ENCODE measurements at places on chromosomes 12 and 14.

GRCh38 chr12:29212682-29213403, 63.8 kb downstream of the FAR2 start:
- no peaks in the 10 kb centered on the region for H3K4me1 ChIP-seq
- H3K27ac ChIP-seq = no peak overlapping the region
- no peaks in the 10 kb centered on the region for H3K36me3 ChIP-seq
- DNase-seq = no peak

- peaks cover 3% of the 10 kb centered on the region for H3K4me1 ChIP-seq
- no peak overlapping the region for H3K4me3 ChIP-seq
- H3K27ac ChIP-seq = no peak overlapping the region
- no peak for DNase-seq
Observed at GRCh38 chr14:103597623-103598377, 31.2 kb upstream of the KLC1 start.

GRCh38 chr14:56633544-56633943, 53.9 kb downstream of the TMEM260 start:
- H3K36me3 ChIP-seq = peaks cover 72% of the 10 kb centered on the region
- H3K4me3 ChIP-seq = no peak overlapping the region
- DNase-seq = no peak

DNA sequence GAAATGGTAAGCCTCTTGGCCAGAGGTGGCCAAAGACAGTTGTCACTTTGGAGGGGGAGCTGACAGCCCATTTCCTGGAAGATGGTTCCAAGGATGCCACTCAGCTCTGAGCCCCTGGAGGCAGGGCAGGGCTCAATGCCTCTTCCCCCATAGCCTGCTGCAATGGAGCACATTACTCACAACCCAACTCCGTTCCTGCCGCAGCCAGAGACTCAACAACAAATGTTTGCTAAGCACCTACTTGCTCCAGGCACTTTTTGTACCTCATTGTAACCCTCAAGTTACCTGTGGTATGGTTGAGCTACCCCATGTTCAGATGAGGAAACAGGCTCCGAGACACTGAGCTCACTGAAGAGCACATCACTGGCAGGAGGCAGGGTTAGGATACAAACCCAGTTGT, 19.5 kb downstream of the IRF2BPL start:
- H3K27ac ChIP-seq = no peak overlapping the region
- no peak for DNase-seq
- H3K4me1 ChIP-seq = peaks cover 25% of the 10 kb centered on the region
- H3K27me3 ChIP-seq = peaks cover 51% of the 10 kb centered on the region

- no peak overlapping the region for H3K4me3 ChIP-seq
- H3K27me3 ChIP-seq = no peaks in the 10 kb centered on the region
- no peak overlapping the region for H3K27ac ChIP-seq
- H3K36me3 ChIP-seq = no peaks in the 10 kb centered on the region
- DNase-seq = no peak
Observed at GRCh38 chr12:91055976-91056375, 1.8 kb downstream of the KERA start.

DNA sequence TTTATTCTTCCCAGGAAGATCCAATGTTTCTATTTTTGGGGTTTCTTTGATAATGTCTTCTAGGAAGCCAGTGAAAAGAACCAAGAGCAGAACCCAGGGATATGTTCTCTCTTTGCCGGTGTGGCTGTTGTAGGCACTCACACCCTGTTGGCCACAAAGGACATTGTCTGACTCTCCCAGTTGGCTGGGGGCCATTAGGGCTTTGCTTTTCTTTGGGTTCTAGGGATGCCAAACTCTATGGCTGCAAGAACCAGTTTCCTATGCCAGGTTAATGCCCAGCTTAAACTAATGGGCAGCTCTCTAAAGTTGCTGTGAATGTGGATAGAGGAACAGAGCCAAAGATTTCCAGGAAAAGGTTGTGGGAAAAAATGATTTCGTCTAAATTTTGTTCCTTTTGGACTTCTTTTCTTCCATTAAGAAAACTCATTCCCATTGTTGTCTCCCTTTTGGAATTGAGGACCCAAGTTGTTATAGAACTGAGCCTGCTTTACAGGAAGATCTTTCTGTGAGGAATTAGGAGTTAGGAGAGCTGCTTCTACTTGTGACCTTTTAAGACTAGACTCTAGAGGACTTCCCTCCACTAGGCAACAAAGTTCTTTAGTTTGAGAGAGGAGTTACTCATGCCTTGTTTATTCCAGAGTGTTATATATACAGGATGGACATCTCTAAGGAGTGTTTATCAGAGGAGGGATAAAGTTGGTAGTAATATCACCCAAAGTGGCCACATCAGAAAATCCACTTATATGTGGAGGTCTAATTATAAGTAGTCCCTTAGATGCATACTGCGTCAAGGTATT, 13.1 kb downstream of the COPZ1 start:
- H3K27ac ChIP-seq = no peak overlapping the region
- H3K4me1 ChIP-seq = peaks cover 10% of the 10 kb centered on the region
- peaks cover 19% of the 10 kb centered on the region for H3K36me3 ChIP-seq
- no peaks in the 10 kb centered on the region for H3K27me3 ChIP-seq

GRCh38 chr12:92473564-92473963, 229.2 kb upstream of the PLEKHG7 start:
- peaks cover 6% of the 10 kb centered on the region for H3K4me1 ChIP-seq
- H3K27me3 ChIP-seq = no peaks in the 10 kb centered on the region
- no peak for DNase-seq
- no peak overlapping the region for H3K27ac ChIP-seq

DNA sequence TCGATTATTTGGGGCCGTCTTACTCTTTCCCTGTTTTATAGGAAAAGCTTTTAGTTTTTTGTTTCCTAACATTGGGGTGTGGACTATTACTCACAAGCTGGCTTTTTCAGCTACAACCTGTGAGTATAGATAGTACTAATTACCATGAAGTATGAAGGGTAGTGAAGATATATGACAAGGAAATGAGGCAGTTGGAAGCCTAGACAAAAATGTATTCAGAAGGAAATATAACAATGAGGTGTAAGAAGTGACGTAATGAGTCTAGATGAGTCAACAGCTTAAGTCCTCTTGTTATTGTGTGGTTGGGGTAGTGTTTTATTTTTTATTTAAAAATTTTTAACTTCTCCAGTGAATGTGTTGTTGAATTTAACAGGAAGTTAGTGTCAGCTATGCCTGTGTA, 804.5 kb downstream of the NRXN3 start:
- DNase-seq = no peak
- H3K4me3 ChIP-seq = no peak overlapping the region
- H3K27ac ChIP-seq = no peak overlapping the region
- no peaks in the 10 kb centered on the region for H3K36me3 ChIP-seq
- H3K4me1 ChIP-seq = no peaks in the 10 kb centered on the region

DNA sequence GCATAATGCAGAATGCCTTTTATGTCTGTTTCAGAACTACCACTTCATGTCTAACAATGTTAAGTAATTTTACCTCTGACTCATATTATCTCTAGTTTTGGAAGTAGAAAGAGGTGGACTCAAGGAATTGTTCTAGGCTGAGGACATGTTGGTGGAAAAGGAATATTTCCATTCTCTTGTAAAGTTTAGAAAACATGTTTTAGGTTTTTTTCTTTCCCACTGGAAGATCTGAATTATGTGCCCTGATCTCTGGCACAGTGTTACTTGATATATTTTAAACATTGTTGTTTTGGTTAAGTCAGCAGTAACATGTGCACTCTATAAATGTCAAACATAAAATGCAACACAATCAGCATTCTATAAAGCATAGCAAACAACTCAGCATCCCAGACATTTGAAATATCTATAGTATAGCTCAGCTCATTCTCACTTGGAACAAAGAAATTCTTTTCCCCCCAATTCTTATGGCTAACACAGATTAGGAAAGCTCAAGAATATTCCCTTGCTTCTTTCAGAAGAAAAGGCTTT, 202.3 kb downstream of the STXBP6 start:
- DNase-seq = no peak
- H3K4me1 ChIP-seq = no peaks in the 10 kb centered on the region
- H3K27me3 ChIP-seq = peaks cover 4% of the 10 kb centered on the region
- H3K4me3 ChIP-seq = no peak overlapping the region

DNA sequence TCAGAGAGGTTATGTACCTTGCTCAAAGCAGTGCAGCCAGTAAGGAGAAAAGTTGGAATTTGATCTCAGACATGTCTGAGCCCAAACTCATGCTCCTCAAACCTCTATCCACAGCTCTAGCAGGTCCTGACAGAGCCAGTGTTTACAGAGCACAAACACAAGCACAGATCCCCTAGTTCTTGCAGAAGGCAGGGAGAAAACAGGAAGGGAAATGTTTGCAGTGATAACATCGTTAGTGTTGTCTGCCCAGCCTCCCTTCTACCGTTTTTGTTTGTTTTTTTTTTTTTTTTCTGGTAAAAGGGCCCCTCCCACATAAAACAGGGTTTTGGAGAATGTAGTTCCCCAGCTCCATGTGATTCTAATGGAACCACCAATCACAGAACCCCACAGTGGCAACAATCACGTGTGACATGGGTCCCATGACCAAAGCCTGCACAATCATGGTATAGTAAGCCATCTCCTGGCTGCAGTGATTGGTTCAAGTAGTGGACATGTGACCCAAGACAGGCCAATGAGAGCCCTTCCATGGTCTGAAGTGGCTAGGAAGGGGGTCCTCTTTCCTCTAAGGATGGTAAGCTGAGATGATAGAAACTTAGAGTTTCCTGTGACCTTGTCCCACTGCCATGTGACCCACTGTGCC, 513.4 kb downstream of the MED13L start:
- no peak overlapping the region for H3K27ac ChIP-seq
- H3K4me3 ChIP-seq = no peak overlapping the region
- DNase-seq = no peak
- H3K27me3 ChIP-seq = no peaks in the 10 kb centered on the region

GRCh38 chr14:61179796-61180398, 101.2 kb downstream of the TMEM30B start:
- H3K4me3 ChIP-seq = no peak overlapping the region
- peaks cover 30% of the 10 kb centered on the region for H3K4me1 ChIP-seq
- peaks cover 3% of the 10 kb centered on the region for H3K27me3 ChIP-seq
- DNase-seq = no peak
- H3K27ac ChIP-seq = no peak overlapping the region

GRCh38 chr12:102281231-102281630, 83.6 kb upstream of the PMCH start:
- H3K27ac ChIP-seq = no peak overlapping the region
- H3K27me3 ChIP-seq = no peaks in the 10 kb centered on the region
- H3K4me3 ChIP-seq = no peak overlapping the region
- no peaks in the 10 kb centered on the region for H3K36me3 ChIP-seq
- H3K4me1 ChIP-seq = no peaks in the 10 kb centered on the region
- no peak for DNase-seq

DNA sequence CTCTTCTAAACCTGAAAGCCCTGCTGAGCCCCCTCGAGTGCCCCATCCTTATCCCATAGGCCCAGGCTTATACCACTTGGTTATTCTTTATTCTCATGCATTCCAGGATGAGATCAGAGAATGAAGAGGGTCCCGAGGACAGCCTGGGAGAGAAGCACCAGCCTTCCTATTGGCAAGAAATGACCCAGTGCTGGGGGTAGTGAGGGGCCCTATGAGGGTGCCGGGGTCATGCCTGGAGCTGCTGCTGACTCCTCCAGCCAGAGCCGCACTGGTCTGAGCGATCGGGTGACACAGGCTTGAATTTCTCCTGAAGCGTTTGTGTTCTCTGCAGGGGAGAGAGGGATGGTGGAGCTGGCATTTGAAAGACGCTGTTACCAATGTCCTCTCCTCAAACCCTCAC, 18.1 kb downstream of the MORN3 start:
- H3K4me3 ChIP-seq = no peak overlapping the region
- peaks cover 57% of the 10 kb centered on the region for H3K4me1 ChIP-seq
- H3K36me3 ChIP-seq = peaks cover 57% of the 10 kb centered on the region
- no peak overlapping the region for H3K27ac ChIP-seq
- H3K27me3 ChIP-seq = no peaks in the 10 kb centered on the region

DNA sequence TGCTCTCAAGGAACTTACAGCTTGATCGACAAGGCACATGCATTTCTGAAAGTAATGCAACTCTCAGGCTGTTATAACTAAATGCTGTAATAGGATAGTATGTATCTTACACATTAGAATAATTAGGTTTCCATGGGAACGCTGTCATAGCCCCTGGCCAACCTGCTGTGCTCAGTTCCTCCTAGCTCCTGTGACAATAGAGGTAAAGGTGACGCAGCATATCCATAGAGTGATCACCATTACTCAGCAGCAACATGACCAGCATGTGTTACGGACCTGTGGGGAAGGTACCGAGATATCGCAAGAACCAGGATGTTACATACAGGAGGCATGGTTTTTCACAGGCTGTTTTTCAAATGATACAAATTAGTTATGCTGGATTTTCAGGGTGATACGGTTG, 150.7 kb downstream of the CAND1 start:
- H3K4me1 ChIP-seq = no peaks in the 10 kb centered on the region
- no peak overlapping the region for H3K27ac ChIP-seq
- no peaks in the 10 kb centered on the region for H3K36me3 ChIP-seq
- H3K4me3 ChIP-seq = no peak overlapping the region

DNA sequence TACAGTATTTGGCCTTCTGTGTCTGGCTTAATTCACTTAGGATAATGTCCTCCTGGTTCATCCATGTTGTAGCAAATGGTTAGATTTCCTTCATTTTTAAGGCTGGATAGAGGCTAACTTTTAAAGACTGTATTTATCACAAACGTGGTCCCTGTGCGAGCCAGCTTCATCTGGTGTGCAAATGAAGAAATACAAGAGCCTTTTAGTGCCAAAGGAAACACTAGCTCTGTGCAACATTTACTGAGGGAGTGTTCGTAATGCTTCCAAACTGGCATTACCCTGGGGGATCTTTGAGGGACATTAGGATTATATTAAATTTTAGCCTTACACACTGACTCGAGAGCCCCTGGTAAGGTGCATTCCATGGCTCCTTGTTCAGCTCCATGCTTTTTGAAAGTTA, 43.0 kb upstream of the SLC38A2 start:
- DNase-seq = no peak
- no peaks in the 10 kb centered on the region for H3K4me1 ChIP-seq
- H3K27me3 ChIP-seq = peaks cover 8% of the 10 kb centered on the region
- H3K36me3 ChIP-seq = peaks cover 10% of the 10 kb centered on the region

GRCh38 chr14:95011445-95012006, 145.8 kb downstream of the DICER1 start:
- H3K4me3 ChIP-seq = no peak overlapping the region
- H3K27ac ChIP-seq = no peak overlapping the region
- DNase-seq = no peak
- H3K27me3 ChIP-seq = peaks cover 17% of the 10 kb centered on the region

GRCh38 chr12:3929875-3930615, 56.8 kb upstream of the PARP11 start:
- DNase-seq = no peak
- H3K27ac ChIP-seq = no peak overlapping the region
- peaks cover 38% of the 10 kb centered on the region for H3K27me3 ChIP-seq
- no peak overlapping the region for H3K4me3 ChIP-seq

DNA sequence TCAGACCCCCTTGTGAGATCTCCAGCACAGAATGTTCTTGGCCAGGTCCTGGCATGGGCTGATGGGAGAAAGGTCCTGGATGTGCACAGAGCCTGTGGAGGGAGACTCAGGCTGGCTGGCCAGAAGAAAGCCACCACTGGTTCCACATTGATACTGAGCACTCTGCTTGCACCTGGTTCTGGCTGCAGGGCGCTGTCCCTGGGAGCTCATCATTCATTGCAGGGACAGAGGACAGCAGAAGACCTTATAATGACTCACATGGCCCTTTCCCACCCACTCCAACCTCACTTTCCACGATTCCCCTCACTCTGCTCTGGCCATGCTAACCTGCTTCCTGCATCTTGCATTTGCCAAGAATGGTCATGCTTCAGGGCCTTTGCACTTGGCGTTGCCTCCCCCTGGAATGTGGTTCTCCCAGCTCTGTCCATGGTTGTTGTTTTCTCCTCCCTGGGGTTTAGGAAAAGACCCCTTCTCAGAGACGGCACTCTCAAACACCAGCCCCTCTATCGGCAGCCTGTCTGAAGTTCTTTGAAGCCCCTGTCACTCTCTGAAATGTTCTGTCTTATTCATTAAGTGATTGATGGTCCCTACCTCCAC, 10.3 kb downstream of the KRT7 start:
- peaks cover 4% of the 10 kb centered on the region for H3K36me3 ChIP-seq
- H3K27me3 ChIP-seq = peaks cover 30% of the 10 kb centered on the region
- H3K27ac ChIP-seq = peak overlapping the region; percentile 91
- DNase-seq = no peak
- peak overlapping the region; percentile 17 for H3K4me3 ChIP-seq

All from activated naive CD4-positive, alpha-beta T cell treated with anti-CD3 and anti-CD28 coated beads, Interleukin-2, amount 10 ng/mL, durations not matched to agents 7 days and 5 days (primary cell).